Activated T-helper 17 cell treated with anti-CD3 and anti-CD28 coated beads, Interleukin-2, amount 50 U/mL, for 72 hours (primary cell): ENCODE measurements at places on chromosomes 7 and 10.

GRCh38 chr7:81680120-81680519 is 89.7 kb downstream of the HGF start:
- no peaks in the 10 kb centered on the region for H3K27me3 ChIP-seq
- H3K27ac ChIP-seq: no peak overlapping the region
- H3K36me3 ChIP-seq: no peaks in the 10 kb centered on the region
- no peak overlapping the region for H3K4me3 ChIP-seq

GRCh38 chr7:28695300-28696295 is 262.5 kb downstream of the TRIL start:
- no peak for ATAC-seq
- no peaks in the 10 kb centered on the region for H3K36me3 ChIP-seq
- H3K27me3 ChIP-seq: peaks cover 4% of the 10 kb centered on the region
- no peak overlapping the region for H3K4me3 ChIP-seq

GRCh38 chr10:43045631-43046287 is 31.1 kb upstream of the RET start:
- ATAC-seq: no peak
- no peaks in the 10 kb centered on the region for H3K36me3 ChIP-seq
- no peaks in the 10 kb centered on the region for H3K4me1 ChIP-seq
- no peak overlapping the region for H3K27ac ChIP-seq
- H3K4me3 ChIP-seq: no peak overlapping the region

DNA sequence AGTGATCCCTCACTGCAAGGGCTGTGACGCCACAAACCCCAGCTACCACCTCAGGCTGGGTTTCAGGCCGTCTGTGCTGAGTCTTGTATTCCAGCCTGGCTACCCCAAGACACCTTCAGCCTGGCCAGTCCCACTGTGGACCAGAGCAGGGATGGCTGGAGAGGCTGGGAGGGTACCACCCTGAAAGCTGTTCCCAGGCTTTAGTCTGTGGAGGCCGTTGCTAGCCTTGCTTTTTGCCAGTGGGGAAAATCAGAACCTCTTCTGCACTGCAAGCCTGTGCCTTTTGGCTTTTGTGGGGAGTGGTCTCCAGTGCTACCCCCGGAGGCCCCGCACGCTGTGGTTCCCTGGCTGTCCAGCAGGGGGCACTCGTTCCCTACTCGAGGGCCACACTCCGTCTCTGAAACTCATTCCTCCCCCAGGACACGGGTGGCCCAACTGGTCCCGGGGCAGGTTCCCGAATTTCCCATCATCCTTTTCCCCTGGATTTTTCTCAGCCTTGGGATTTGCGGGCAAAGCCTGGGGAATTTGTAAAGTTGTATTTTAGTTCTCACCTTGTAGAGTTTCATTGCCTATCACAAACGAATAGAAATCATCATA is 128.4 kb upstream of the BTBD16 start:
- peak; percentile 40 for ATAC-seq
- no peaks in the 10 kb centered on the region for H3K36me3 ChIP-seq
- H3K27me3 ChIP-seq: peaks cover 8% of the 10 kb centered on the region
- H3K27ac ChIP-seq: no peak overlapping the region
- no peak overlapping the region for H3K4me3 ChIP-seq
